ENCODE measurements at places on chromosomes 4 and X. TPM values are rescaled to one million over a fixed set of nuclear protein-coding genes. Genes with fewer than 3 reads are reported as not detected.

Gene DCAF4L1
- 0.17 TPM for total RNA-seq

Gene CYP4V2
- 27.2 TPM for total RNA-seq

Gene CYTL1
- 0.17 TPM for total RNA-seq

Gene SNCA
- total RNA-seq: 6.8 TPM

Gene TEX13B
- not detected for total RNA-seq

Gene FSTL5
- total RNA-seq: not detected

Gene ESX1
- not detected for total RNA-seq

Gene SLC34A2
- not detected for total RNA-seq

Gene ANXA10
- total RNA-seq: 0.17 TPM

Gene CXCL13
- not detected for total RNA-seq

Gene AKAP4
- total RNA-seq: not detected

Gene ZNF630
- total RNA-seq: 2.1 TPM

Gene SULT1B1
- total RNA-seq: not detected

Gene LRRC66
- total RNA-seq: 0.51 TPM

Gene MEPE
- total RNA-seq: not detected

Gene PSMD10
- 86.3 TPM for total RNA-seq

Gene NCAPG
- total RNA-seq: 10.1 TPM

Gene MED12
- total RNA-seq: 17.5 TPM

Gene DDX60
- total RNA-seq: 23.1 TPM

Gene GPC3
- 45.5 TPM for total RNA-seq

Gene CYLC1
- total RNA-seq: not detected

Gene SERPINA7
- total RNA-seq: not detected

Gene MAGEA9B
- not detected for total RNA-seq

Gene RPS6KA6
- 3.3 TPM for total RNA-seq

Gene RGN
- 23.8 TPM for total RNA-seq

Gene JADE1
- total RNA-seq: 27.7 TPM

Gene SCML2
- total RNA-seq: 1.8 TPM

Gene HTN1
- total RNA-seq: not detected

Gene ASB5
- total RNA-seq: 0.51 TPM

Gene C4orf50
- total RNA-seq: not detected

Gene SLC10A6
- total RNA-seq: 0.51 TPM

Gene LAMTOR3
- total RNA-seq: 23.4 TPM
